ENCODE measurements at places on chromosomes 1 and 21.
A peak's percentile ranks its signal among the peaks of the same experiment; 100 is the strongest.

DNA sequence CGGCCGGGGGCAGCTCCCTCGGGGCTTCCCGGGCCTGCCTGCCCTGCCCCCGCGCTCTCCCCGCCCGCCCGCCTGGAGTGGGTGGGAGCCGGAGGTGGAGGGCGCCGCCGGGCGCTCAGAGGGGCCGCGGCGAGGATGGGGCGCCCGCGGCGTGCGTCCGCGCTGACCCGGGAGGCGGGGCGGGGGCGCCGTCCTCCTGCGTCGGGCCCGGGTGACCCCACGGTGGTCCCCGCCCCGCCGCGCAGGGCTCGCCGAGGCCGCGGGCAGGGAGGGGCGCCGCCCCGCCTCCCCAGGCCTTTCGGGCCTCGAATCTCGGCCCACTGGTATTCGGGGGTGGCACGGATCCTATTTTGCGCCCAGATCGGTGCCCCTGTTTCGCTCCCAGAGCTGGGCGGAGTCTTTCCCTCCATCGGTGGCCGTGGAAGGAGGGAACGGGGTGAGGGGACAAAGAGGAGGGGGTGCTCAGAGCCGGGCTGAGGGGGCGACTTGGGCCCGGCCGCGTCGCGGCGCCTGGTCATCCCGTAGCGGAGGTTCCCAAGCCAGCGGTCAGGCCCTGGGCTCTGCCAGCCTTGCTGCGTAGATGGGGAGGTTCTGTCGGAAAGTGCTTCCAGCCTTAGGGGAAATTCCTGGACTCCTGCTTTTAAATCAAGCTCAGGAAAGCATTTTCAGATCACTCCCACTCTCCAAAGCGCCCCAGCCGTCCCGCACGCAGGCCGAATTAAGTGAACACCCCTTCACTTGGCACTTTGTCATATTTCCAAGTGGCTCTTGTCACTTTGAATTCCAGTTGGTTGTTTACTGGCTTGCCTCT, 545 bp downstream of the PATJ start:
- DNase-seq, result peak; percentile 62

- DNase-seq, result peak; percentile 24
These were observed at the start of gene TEKT2 for GRCh38 chr1:36083635-36084496. TSS of gene TEKT2 (plus strand) at chr1:36084094. CDS start at chr1:36084922, 828 bp downstream.

- DNase-seq, result no peak
These were observed 201.7 kb upstream of the CHRM3 start for GRCh38 chr1:239184561-239185244.

- no peak for DNase-seq
These were observed 830 bp downstream of the INPP5B start for GRCh38 chr1:37945743-37946702.

GRCh38 chr1:116579259-116579875, 8.5 kb upstream of the CD58 start:
- DNase-seq, result no peak

GRCh38 chr1:84165601-84166000, 21.5 kb downstream of the PRKACB start:
- DNase-seq, result no peak

- no peak for DNase-seq
These were observed 15.4 kb downstream of the EFNA3 start for GRCh38 chr1:155093911-155094621.

DNA sequence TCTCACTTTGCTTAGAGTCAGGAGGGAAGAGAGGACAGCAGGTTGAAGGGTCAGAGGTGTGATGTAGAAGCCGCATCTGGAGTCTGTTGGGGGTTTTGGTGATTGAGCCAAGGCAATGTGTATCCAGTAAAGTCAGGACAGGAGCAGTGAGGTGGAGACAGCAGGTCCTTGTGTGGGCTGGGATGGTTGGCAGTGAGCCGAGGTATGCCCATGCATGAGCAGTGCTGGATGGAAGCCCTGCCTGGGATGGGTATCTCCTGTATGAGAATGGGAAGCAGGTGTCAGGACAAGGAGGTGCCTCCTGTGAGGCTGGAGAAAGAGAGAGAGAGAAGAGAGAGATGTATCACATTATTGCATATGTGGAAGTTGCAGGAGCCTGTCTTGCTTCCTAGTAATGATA, 90.0 kb downstream of the OBSCN start:
- DNase-seq, result no peak

GRCh38 chr1:116164150-116164549, 53.0 kb downstream of the MAB21L3 start:
- DNase-seq, result no peak

- DNase-seq, result no peak
These were observed 31.4 kb downstream of the DDR2 start for GRCh38 chr1:162663589-162664106.

DNA sequence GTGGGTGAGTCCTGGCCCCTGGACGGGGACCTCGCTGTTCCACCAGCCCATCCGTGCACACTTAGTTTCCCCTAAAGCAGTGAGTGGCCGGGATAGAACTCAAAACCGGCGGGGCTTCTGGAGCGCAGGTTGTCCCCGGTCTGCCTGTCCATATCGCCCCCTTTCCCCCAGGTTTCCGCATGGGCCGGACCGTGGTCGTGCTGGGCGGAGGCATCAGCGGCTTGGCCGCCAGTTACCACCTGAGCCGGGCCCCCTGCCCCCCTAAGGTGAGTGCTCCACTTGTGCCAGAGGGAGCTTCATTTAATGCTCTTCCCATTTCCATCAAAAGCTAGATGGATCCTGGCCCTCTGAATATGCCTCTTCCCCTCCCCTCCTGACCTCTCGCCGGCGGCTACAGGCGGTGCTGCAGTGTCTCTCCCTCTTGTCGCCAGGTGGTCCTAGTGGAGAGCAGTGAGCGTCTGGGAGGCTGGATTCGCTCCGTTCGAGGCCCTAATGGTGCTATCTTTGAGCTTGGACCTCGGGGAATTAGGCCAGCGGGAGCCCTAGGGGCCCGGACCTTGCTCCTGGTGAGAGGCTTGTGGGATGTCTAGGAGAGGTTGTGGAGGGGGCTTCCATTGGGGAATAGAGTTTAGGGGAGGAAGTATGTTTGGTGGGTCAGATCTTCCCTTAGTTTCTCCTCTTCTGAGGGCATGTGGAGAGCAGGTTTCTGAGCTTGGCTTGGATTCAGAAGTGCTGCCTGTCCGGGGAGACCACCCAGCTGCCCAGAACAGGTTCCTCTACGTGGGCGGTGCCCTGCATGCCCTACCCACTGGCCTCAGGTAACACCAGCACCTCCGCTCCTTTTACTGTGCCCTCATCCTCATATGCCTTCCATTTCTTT, 683 bp downstream of the PPOX start:
- no peak for DNase-seq

DNA sequence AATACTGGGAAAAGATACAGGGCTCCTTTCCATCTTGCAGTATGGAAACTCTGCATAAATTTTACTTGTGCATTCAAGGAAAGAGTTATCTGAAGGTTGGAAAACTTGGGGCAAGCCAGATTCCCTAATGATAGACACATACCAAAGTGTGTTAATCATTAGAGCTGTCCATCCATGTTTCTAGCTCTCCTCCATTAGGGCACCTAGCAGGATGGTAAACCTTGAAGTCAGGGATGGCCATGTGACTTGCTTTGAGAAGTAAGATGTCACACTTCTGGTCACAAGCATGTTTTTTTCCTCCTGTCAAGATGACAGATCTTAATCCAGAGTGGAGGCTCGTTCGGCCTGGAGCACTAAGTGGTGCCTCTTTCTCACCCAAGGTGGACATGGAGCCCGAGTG, 241.9 kb upstream of the RUNX1 start:
- DNase-seq, result no peak

- DNase-seq, result no peak
These were observed 95.6 kb downstream of the RERE start for GRCh38 chr1:8721679-8722324.

GRCh38 chr1:2595812-2596529, 9.4 kb downstream of the PRXL2B start:
- DNase-seq, result no peak

- DNase-seq, result no peak
These were observed 30.0 kb upstream of the RALGPS2 start for GRCh38 chr1:178694923-178695525.

- DNase-seq, result peak; percentile 72
These were observed 4.9 kb downstream of the ASAP3 start for GRCh38 chr1:23478896-23479665.

GRCh38 chr1:4121293-4121684, 221.2 kb upstream of the C1orf174 start:
- no peak for DNase-seq

- DNase-seq, result no peak
These were observed 132.2 kb downstream of the CASZ1 start for GRCh38 chr1:10664251-10664650.

- DNase-seq, result peak; percentile 71
These were observed 34.9 kb downstream of the SSBP3 start for GRCh38 chr1:54371038-54371941.

DNA sequence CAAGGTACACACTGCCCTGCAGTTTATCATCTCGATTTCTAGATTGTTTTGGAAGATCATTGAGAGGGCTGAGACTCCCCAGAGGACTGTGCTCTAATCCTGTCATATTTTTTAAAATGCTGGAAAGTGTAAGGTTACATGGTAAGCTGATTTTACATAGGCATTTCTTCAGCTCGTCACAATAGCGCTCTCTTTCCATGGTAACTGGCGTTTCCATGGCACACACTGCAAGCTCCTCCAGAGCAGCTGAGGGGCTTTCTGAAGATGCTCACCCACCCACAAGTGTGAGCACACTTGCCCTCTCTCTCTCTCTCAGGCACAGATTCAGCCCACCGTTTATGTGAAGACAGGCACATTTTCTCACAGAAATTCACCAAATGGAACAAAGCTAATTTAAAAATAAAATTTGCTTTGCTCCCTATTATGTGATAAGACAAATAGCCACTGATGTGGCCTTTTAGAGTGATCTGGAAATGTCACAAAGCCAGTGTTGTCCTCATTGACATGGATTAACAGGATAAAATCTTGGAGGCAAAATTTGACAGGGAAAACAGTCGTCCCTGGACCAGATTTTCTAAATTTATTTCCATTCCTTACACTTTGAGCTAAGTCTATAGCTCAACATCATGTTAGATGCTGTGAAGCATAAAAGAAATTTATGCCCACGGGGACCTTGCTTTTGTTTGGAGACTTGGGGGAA, 421.5 kb downstream of the RWDD3 start:
- DNase-seq, result no peak

DNA sequence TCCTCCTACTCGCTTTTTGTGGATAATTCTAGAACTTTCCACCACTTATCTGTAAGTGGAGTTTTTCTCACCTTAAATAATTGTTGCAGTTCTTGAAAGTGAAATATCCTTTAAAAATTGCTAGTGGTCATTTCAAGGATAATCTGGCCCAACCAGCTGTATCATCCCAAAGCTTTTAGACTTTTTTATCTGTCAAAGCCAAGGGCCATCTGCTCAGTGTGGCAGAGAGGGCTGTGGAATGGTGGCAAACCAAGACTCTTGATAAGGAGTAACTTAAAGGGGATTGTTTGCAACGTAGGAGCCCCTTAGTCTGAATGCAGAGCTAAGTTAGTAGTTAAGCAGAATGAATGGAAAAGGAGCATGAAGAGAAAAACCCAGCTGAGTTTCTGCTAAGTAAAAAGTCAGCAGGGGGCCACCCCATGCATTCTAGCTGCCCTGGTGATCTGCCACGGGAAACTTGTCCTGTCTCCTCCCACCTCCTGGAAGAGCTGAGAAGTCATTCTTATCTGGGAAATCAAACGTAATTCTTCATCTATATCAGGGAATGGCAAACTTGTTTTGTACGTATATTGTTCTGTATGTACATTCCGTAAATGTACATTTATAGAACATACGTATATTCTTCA, 169.3 kb downstream of the PRDM2 start:
- DNase-seq, result no peak

GRCh38 chr1:195085196-195085595, 1523.0 kb downstream of the KCNT2 start:
- DNase-seq, result no peak

DNA sequence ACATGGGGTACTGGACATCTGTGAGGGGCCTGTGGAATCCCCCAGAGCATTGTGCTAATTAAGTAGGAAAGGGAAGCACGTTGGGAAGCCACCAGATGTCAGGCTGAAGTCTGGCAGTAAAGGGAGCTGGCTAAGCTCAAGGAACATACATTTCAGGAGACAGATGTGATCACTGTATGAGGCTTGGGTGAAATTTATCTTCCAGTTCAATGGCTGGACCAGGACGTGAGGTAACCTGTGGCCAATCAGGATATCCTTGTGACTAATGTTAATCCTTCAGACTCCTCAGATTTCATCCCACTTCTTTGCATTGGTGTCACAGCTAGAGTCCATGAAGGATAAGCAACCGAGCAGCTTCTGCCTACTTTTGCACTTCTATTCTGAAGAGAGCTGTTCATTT, 110.2 kb upstream of the APP start:
- DNase-seq, result no peak

GRCh38 chr1:109047339-109047738, 5.4 kb upstream of the WDR47 start:
- no peak for DNase-seq

- no peak for DNase-seq
These were observed 103.6 kb upstream of the BACE2 start for GRCh38 chr21:41064334-41064791.

GRCh38 chr1:75136921-75137641, 2.9 kb downstream of the LHX8 start:
- DNase-seq, result no peak

DNA sequence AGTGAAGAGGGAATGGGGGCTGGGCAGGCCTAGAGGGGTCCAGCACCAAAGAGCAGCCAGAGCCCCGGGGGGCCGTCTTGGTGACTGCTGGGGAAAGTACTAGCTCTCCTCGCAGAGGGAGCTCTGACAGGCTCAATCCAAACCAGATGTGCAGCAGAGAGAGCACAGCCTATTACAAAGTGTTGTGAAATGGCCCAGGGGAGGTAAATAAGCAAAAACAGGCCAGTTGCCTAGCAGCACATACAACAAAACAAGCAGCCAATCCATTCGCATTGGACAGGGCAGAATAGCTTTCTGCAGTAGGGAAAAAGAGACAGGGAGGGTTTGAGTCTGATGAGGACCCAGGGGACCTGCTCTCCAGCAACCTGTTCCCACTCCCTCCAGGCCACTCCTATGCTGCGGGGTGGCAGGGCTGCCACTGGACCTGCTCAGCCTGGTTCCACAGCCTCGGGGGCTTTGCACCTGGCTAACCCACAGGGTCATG, 239.6 kb upstream of the FGGY start:
- peak; percentile 90 for DNase-seq

GRCh38 chr21:41431788-41432548, 5.9 kb downstream of the MX1 start:
- no peak for DNase-seq

DNA sequence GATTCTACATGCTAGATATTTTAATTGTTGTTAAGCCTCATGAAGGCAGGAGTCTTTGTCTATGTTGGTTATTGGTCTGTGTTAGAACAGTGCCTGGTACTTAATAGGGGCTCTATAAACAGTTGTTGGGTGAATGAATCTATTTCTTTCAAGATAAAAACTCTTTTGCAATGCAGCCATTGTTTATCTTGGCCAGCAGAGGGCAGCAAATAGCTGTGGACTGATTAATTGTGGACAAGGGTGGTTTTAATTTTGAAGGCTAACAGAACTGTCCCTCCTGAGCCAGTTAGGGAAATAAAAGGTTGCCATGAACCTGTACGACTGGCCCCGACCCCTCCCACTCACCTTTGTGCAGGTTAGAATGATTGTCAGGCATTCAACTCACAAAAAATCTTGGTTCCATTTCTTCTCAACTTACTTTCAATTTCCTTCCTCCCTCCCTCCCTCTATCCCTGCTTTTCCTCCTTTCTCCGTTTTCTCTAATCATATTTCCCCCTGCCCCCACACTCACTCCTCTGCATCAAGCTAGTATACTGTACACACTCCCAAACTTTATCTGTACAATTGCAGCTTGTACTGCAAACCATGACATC, 66.3 kb upstream of the DIRAS3 start:
- DNase-seq, result peak; percentile 47
